ENCODE measurements at places on chromosomes 4 and X.

- DNase-seq, result no peak
Measured at GRCh38 chrX:50680990-50681389, 133.0 kb downstream of the SHROOM4 start.

DNA sequence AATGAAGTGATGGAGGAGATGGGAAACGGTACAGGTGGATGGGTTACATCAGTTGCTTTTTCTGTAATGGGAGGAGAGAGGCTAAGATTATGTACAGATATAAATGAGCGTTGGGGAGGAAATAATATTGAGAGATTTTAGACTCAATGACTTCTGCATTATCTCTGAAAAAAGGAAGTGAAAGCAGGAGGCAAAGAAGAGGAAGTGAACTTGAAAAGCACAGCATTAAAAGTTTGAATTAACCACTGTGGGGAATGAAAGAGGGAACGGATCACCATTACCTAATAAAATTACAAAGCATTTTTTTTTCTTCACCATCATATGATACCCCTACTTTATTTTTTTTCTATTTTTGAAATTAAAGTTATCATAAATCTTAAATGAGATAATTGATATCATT is 1025.5 kb downstream of the RPA4 start:
- DNase-seq, result no peak

GRCh38 chrX:23902419-23902818 is 5.3 kb downstream of the APOO start:
- peak; percentile 5 for DNase-seq

DNA sequence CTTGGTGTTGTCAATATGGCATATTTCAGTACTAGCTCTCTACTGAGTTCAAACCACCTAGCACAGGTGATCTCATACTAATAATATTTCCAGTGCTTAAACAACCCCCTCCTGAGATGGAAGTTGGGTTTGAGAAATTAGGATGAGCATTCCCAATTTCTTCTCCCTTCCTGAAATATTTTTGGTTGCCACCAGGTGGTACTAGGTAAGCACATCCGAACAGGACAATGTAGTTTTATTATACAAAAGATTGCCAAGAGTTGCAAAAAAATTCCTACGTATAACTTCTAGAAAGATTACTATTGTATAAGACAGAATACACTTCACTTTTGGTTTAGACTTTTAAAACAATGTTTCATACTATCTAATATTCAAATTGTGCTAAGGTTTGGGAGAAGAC is 484.5 kb downstream of the PACRGL start:
- no peak for DNase-seq

- no peak for DNase-seq
Measured at GRCh38 chr4:39700554-39700953, 2.6 kb downstream of the UBE2K start.

GRCh38 chr4:5206016-5206790 is 154.9 kb downstream of the STK32B start:
- DNase-seq, result peak; percentile 80

DNA sequence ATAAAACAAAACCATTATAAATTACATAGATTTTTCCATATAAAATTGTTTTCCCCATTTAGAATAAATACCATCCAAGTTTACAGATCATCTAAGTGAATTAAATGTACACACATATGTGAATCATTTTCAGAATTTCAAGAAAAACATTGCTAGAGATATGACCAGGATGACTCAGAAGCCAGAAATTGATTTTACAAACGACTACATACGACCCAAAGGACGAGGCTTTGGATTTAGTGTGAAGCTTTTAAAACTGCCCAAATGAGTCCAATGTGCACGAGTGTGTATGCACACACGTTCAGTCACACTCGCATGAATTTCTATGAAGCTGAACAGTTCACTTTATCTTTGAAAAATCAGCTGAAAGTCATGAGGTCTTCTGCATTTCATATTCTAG is 37.9 kb downstream of the MFAP3L start:
- DNase-seq, result no peak

DNA sequence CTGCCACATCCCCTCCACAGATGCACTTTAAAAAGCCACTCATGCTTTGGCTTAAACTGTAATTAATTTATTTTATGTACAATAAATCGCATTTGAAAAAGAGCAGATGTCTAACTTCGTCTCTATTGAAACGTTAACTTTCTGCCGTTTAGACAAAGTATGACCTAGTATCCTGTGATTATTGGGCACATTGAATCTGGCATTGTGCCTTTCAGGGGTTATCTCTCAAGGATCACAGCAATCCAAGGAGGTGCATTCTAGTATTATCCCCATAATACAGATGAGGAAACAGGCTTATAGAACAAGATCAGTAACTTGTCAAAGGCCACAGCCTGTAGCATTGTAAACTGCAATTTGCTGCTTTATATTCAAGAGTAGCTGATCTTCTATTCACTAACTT is 4.6 kb downstream of the RASL11B start:
- no peak for DNase-seq

DNA sequence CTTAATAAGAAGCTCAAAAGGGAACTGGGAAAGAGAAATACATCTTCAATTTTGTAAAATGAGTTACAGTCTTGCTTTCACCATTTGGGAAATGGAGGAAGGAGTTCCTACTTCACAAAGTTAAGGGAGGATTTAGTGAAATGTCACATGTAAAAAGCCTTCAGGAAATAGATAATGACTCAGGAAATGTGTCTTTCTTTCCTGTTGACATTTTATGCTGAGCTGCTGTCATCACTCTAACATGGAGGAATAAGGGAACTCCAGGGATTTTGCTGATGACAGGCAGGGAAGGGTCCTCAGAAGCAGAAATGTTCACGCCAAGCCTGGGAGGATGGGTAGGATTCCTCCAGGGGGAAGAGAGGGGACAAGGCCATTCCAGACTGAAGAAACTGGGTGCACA is 251.1 kb downstream of the USP46 start:
- DNase-seq, result no peak

DNA sequence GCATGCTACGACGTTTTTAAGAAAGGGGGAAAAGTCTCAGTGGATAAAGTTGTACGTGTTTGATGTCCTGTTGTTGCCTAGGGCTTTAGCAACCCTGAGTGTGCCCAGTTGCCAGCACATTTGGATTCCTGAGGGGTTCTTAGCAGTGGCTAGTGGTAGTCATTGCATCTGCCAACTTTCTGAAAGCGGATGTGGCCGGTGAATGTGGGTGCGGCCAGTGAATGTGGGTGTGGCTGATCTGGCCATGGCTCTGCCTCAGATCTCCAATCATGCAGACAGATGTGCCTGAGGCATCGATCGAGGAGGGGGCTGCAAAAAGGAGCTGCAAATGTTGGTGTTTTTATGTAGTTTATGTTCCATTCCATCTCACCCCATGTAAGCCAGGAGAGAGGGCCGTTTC is 41.5 kb upstream of the FAT1 start:
- peak; percentile 71 for DNase-seq

- no peak for DNase-seq
Measured at GRCh38 chr4:83757121-83757621, 221.3 kb downstream of the GPAT3 start.

All from urothelium cell line (cell line).